ENCODE measurements at places on chromosomes 6 and 20.
A peak's percentile ranks its signal among the peaks of the same experiment; 100 is the strongest.

DNA sequence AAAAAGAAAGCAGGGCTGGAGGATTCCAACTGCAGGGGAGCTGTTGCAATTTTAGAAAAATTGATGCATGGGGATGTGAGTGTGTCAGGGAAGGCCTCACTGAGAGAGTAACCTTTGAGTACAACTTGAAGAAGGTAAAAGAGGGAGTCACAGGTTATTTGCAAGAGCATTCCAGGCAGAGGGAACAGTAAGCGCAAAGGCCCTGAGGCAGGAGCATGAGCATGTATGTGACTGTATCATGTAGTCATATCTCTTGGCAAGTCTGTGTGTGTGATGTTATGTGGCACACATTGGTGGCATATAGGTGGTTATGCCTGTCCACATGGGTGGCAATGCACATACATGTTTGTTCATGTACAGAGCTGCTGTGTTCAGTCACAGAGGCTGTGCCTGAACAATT lies 71.2 kb upstream of the ZNFX1 start:
- no peak for DNase-seq

GRCh38 chr6:154981079-154981870 lies 13.8 kb upstream of the TIAM2 start:
- DNase-seq, result no peak

GRCh38 chr6:151240036-151240685 lies 394 bp downstream of the AKAP12 start:
- DNase-seq, result no peak

GRCh38 chr6:12720310-12720709 lies 3.7 kb downstream of the PHACTR1 start:
- no peak for DNase-seq

GRCh38 chr6:26568601-26569432 lies 27.9 kb upstream of the ABT1 start:
- DNase-seq, result peak; percentile 92

- DNase-seq, result no peak
Measured at GRCh38 chr6:143528164-143528811, 16.8 kb upstream of the FUCA2 start.

DNA sequence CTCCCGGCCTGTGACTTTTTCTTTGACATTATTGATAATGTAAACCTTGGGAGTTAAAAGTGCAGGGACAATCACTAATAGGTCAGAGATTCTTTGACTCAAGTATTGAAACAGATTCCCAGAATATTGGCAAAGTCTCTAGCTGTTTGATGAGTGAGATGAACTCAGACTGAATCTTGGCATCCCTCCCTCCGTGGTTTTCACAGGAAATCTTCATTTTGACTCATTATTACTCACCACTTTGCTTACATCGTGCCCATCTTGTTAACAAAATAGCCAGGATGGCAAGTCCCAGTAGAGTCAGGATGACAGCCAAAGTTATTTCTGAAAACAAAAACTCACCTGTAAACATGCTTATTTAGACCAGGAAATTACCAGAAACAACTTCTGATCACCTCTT lies 2.0 kb downstream of the TSBP1 start:
- no peak for DNase-seq

DNA sequence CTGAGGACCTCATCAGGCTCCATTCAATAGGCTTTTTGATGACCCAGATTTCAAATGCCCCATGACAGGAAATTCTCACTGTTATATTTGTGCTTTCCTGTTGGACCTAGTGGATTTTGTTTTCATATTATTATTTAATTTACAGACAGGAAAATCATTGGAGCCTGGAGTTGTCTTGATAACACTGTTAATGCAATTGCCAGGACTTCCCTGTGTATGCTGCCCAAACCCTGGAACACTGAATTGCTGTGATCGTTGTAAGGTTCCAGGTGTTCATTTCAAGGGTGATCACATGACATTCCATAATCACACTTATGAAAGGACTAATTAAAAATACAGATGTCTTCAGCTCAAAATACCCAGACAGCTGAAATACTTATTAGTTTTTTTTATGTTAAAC lies 783.2 kb downstream of the DHX35 start:
- DNase-seq, result no peak
